ENCODE measurements at places on chromosomes 4 and X.

GRCh38 chr4:40331101-40331745, 3.9 kb upstream of the CHRNA9 start:
- DNase-seq: no peak

DNA sequence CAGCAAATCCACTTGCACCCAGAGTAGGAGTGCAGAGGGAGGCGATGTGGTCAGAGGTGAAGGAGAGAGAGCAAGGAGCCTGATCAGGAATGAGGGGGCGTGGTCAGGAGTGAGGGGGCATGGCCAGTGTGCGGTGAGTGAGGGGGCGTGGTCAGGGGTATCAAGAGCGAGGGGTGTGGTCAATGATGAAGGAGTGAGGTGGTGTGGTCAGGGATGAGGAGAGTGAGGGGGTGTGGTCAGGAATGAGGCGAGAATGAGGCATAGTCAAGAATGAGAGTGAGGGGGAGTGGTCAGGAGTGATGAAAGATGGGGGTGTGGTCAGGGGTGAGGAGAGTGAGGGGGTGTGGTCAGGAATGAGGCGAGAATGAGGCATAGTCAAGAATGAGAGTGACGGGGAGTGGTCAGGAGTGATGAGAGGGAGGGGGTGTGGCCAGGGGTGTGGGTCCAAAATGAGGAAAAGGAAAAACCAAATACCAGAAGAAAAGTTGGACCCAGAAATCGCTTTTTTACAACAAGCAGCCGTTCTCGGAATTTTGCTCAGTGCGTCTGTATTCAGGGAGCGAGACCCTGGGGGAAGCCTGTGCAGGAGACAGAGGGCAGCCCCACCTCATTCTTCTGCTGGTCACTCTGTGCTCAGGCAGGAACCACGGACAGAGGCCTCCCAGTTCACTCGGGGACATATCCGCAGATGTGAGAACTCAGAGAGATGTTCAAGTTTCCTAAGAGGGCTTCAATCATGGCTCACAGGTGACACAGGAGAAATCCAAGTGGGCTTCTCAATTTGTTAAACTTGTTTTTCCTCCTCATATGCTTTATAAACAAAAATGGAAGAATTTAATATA, 47.5 kb downstream of the MAGEA1 start:
- no peak for DNase-seq

- no peak for DNase-seq
Measured at GRCh38 chrX:46710425-46710824, 48.5 kb downstream of the SLC9A7 start.

DNA sequence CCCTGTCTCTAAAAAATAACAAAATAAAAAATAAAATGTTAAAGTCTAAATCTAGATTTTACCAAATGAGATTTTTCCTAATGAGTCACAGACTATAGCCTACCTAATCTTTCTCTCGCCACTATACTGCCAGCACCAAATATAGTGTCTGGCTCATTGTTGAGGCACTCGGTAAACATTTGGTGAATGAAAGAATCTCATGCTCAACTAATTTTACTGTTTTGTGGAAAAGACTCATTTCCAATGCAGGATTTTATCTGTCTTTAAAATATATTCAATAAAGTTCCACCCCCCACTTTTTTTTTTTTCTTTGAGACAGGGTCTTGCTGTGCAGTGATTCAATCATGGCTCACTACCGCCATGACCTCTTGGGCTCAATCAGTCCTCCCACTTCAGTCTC, 71.5 kb downstream of the PLS3 start:
- DNase-seq: no peak

DNA sequence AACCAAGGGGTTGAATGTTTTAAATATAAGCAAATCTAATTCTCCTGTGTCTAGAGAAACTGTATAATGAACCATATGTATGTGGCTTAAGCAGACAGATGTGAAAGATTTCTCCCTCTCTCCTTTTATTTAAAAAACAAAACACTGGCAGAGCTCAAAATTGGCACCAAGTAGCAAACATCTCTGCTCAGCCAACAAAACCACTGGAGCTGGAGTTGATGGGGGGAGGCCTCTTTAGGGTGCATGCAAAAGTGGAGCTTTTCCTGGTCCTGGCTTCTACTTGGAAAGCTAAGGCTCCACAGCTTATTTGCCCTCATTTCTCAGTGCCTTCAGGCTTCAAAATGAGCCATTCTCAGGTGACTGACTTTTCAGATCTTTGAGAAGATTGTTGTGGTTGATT, 95.6 kb downstream of the REPS2 start:
- DNase-seq: no peak

GRCh38 chrX:21831496-21831895, 7.9 kb upstream of the MBTPS2 start:
- DNase-seq: no peak

Data from effector CD4-positive, alpha-beta T cell (primary cell).